ENCODE measurements at places on chromosomes 6 and 20. TPM values are rescaled to one million over a fixed set of nuclear protein-coding genes. Genes with fewer than 3 reads are reported as not detected.

DNA sequence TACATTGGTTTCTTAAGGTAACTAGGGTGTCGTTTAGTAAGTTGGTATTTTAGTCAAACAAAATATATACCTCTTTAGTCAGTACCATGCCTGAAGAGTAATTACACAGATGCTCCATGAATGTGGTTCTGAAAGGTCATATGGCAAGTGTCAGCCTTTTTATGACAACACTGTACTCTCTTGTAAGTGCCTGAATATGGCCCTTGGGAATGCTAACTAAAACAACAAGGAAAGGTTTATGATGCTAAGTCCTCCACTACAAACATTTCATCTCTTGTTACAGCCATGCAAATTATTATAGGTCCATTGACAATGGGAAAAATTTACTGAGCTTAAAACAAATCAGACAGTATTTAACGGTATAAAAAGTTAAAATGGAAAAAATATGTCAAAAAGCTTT lies 39.0 kb upstream of the SUPT3H start:
- H3K4me1 ChIP-seq = peaks cover 13% of the 10 kb centered on the region
- no peak for DNase-seq
- H3K27me3 ChIP-seq = no peaks in the 10 kb centered on the region
- H3K27ac ChIP-seq = no peak overlapping the region

The CLDN20 gene
- total RNA-seq = not detected

GRCh38 chr20:9506280-9506821 lies 8.0 kb upstream of the LAMP5 start:
- no peaks in the 10 kb centered on the region for H3K36me3 ChIP-seq
- no peak overlapping the region for H3K27ac ChIP-seq
- H3K4me1 ChIP-seq = no peaks in the 10 kb centered on the region
- no peak for DNase-seq

The ENPP5 gene
- not detected for total RNA-seq

- no peaks in the 10 kb centered on the region for H3K36me3 ChIP-seq
- no peaks in the 10 kb centered on the region for H3K4me1 ChIP-seq
- H3K27me3 ChIP-seq = no peaks in the 10 kb centered on the region
- no peak overlapping the region for H3K4me3 ChIP-seq
Measured at GRCh38 chr20:48474022-48474421, 353.8 kb downstream of the PREX1 start.
